ENCODE measurements at places on chromosomes 4 and X.

DNA sequence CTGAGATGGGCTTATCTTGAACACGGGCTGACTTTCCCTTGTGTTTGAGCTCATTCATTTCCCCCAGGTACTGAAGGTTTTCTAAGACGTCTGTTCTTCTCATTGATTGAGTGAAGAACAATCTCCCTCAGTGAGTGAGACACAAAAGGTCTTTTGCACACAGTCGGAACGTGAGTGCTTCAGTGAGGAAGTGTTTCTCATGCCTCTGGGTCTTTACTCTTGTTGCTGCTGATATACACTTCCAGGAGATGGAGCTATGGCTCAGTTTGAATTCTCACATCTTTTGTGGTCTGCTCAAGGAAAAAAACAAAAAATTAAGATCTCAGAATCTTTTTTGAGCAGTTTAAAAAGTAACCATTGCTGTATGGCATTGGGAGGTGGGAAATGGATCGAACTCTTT, 981.9 kb upstream of the TENM3 start:
- DNase-seq = no peak

GRCh38 chr4:48795108-48795507, 15.0 kb upstream of the FRYL start:
- DNase-seq = no peak

- no peak for DNase-seq
Observed at GRCh38 chr4:63580796-63581475, 828.3 kb downstream of the TECRL start.

GRCh38 chr4:38030023-38030422, 69.8 kb downstream of the PTTG2 start:
- no peak for DNase-seq

DNA sequence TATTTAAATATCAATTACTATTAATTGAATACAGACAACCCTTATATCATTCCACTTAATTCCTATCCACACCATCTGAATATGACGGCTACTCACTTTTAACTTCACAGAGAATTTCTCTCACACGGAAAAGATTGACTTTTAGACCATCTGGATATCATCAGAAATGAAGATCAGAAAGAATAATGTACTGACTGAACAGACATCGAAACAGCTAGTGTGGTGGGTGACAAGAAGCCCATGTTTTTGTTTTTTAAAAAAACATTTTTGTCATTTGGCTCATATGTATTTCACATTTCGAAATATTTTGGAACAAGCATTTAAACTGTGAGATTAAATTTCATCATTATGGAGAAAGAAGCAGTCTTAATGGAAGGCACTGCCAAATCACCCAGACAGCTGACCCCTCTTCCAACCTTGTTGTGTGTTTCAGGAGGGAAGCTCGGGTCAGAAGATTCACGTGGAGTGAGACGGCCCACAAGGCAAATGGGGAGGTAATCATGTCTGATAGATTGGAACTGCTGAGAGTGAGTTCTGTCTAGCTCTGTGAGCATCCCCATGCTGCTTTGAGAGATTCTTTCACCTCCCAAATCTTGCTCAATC, 204.2 kb upstream of the RASGEF1B start:
- DNase-seq = no peak

- DNase-seq = no peak
Observed at GRCh38 chrX:119783026-119783425, 8.4 kb downstream of the RPL39 start.

- no peak for DNase-seq
Observed at GRCh38 chr4:62075521-62075920, 875.4 kb downstream of the ADGRL3 start.

DNA sequence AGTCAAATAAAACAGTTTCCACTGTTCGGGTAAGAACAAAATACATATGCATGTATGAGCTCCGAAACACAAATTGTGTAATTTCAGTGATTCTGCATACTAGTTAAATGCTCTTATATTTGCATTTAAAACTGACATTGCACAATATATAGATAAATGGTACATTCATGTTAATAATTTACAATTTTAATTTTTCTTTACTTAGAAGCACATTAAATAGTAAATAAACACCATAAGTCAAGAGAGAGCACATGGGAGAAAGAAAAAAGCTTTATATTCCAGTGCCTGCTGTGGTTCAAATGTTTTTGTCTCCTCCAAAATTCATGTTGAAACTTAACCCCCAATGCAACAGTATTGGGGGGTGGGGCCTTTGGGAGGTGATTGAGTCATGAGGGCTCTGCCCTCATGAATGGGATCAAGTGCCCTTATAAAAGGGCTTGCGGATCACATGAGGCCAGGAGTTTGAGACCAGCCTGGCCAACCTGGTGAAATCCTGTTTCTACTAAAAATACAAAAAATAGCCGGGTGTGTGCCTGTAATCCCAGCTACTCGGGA, 322.9 kb downstream of the BCOR start:
- no peak for DNase-seq

DNA sequence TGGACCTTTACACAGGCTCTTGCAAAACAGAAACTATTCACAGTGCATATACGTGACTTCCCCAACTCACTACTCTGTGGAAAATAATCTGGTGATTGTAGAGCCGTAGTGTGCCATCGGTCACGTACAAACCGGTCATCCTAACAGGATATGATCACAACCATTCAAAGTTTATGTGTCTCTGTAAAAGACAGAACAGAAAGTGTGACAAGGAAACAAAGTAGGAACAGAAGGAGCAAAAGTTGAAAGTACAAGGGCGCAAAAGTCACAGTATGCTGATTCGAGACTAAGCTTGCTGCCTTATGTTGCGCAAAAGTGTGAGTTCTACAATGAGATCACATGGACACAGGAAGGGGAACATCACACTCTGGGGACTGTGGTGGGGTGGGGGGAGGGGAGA, 18.6 kb downstream of the MEPE start:
- no peak for DNase-seq

- DNase-seq = no peak
Observed at GRCh38 chr4:7744142-7744804, 195.4 kb downstream of the AFAP1 start.

GRCh38 chrX:15465347-15465746, 27.8 kb downstream of the PIR start:
- no peak for DNase-seq

DNA sequence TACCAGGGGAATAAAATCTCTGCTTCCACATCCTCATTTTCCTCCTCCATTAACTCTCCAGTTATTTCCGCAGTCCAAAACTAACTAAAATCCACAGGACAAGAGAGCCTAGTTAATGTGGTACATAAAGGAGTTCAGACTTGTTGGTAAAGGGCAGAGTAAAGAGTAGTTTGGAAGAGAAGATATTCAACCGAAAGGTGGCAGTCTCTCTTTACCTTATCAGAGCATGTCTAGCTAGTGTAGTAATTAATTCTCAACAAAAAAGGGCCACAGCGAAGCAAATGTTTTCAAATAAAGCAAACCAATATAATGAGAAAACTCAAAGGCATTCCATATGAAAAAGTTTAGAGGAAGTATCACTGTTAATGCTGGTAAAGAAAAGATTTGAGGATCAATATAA, 286.5 kb downstream of the GLUD2 start:
- no peak for DNase-seq

GRCh38 chr4:477686-478085, 21.3 kb downstream of the ZNF721 start:
- no peak for DNase-seq

- DNase-seq = no peak
Observed at GRCh38 chrX:150352581-150352980, 10.5 kb upstream of the MAMLD1 start.

DNA sequence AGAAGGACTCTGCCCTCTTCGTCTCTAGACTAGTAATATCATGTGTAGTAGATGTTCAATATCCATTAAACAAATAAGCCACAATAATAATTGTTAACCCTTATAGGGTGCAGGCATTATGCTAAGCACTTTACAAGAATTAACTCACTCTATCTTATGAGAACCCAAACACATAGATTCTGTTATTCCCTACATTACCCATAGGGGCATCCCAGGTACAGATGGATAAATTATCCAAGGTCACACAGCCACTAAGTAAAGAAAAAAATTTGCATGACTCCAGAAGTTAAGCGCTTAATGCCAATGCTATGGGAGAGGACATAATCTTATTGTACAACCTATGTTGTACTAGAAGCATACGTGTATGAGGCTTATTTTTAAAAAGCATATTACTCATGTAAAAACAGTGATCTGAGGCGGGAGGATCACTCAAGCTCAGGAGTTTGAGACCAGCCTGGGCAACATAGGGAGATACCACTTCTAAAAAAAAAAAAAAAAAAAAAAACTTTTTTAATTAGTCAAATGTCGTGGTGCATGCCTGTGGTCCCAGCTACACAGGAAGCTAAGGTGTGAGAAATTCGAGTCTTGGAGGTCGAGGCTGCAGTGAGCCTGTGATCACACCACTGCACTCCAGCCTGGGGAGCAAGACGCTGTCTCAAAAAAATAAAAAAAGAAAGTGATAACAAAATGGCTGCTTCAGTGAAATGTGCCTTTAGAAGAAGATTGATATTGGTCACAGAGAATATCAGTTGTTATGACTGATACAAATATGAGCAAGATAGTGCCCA, 13.6 kb downstream of the LDB2 start:
- DNase-seq = no peak

All from activated T-cell treated with anti-CD3 and anti-CD28 coated beads for 4 hours (primary cell).